ENCODE measurements at places on chromosomes 12 and 14.

GRCh38 chr12:93183940-93184671 lies 193.6 kb upstream of the NUDT4 start:
- DNase-seq = no peak

- DNase-seq = no peak
Observed at GRCh38 chr12:80565271-80565670, 121.2 kb downstream of the PTPRQ start.

- no peak for DNase-seq
Observed at GRCh38 chr12:3142386-3142785, 65.2 kb downstream of the TSPAN9 start.

- DNase-seq = no peak
Observed at GRCh38 chr14:93579178-93579577, 148.4 kb downstream of the UNC79 start.

DNA sequence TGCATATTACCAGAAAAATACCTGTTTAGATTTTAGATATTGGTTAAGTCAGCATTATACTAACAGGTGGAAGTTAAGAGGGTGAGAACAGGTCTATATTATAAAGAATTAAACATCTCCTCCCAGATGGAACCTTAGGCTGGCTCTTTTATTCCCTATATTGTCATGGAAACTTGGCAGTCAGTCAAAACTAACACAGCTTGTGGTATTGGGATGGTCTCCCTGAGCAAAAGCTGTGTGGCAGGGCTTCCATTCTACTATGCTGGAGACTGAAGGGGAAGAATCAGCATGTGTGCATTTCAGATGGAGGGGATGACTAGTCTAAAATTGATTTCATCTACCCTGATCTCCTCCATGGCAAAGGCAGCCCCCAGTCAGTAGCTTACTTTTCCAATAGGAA lies 66.7 kb downstream of the SMOC1 start:
- DNase-seq = no peak

DNA sequence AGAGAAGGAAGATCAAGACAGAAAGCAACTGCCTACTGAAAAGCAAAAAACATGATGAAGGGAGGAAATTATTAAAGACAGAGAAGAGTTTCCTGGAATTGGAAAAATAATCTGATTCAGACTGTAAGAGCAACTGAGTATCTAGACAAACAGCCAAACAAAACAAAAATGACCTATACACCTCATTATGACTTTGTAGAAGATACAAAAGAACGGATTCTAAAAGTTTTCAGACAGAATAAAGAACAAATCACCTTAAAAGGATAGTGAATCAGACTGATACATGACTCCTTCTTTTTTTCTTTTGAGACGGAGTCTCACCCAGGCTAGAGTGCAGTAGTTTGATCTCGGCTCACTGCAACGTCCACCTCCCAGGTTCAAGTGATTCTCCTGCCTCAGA lies 10.4 kb downstream of the OSBPL8 start:
- DNase-seq = no peak

DNA sequence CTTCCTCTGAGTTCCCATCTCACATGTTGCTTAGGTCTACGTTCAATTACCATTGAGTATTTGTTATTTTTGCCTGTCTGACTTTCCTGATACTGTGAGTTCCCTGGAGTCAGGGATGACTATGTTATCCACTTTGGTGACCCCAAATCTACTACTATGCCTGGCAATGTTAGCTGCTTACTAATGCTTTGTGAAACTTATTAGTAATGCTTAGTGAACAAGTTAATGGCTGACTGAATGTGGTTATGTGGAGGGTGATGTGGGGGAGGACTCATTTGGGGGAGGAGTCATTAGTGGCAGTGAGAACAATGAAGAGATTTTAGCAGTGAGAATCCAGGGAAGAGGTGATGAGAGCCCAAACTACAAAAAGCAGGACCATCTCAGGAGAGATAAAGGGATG lies 121.6 kb downstream of the KTN1 start:
- DNase-seq = no peak

DNA sequence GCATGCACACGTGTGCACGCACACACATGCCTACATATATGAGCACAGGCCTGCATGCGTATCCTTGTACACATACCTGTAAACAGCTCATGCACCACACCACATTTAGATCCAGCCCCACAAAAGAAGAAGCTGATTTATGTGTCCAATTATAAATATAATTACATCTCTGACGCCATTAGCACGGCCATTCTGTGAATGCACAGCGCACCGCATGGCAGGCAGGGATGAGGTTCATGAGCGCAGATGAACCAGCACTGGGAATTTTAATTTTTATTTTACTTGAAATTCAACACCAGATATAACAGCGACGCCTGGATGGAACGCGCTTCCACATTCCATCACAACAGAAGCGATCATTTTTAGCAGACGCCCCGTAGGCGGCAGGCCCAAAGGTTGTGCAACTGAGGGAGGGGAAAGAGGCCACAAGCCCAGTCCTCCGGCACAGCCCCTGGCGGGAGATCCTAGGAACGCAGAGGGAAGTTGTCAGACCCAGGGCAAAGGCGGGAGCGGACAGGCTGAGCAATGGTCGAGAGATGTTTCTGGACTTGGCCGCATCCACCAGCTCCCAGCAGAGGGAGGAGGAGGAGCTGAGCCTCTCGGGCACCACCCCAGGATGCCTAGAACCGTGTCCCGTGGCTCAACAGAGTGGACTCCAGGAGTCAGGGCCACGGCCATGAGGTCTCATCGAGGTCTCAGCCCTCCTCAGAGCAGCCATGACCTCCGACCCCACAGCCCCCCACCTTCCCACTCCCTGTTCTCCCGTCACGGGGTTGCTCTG lies 37.9 kb upstream of the GALNT9 start:
- DNase-seq = no peak

GRCh38 chr12:28954333-28954732 lies 194.7 kb upstream of the FAR2 start:
- DNase-seq = no peak

GRCh38 chr14:104804481-104805325 lies 3.8 kb downstream of the ZBTB42 start:
- no peak for DNase-seq

DNA sequence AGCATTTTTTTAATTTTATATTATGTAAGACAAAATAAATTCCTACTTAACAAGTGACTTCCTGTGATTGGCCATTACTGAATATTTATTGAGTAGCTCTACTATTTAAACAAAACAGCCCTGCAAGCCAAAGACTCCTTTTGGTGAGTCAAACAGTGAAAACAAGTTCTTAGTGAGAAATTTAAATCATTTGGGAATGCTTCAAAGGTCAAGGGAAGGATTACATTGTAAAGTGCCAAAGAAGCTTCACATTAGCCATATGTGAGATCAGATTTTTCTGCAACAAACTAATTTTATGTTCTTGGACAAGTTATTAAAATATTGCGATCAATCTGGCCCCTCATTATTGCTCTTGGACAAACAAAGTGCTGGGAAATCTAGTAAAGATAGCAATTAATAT lies 795.4 kb upstream of the MGAT4C start:
- no peak for DNase-seq

DNA sequence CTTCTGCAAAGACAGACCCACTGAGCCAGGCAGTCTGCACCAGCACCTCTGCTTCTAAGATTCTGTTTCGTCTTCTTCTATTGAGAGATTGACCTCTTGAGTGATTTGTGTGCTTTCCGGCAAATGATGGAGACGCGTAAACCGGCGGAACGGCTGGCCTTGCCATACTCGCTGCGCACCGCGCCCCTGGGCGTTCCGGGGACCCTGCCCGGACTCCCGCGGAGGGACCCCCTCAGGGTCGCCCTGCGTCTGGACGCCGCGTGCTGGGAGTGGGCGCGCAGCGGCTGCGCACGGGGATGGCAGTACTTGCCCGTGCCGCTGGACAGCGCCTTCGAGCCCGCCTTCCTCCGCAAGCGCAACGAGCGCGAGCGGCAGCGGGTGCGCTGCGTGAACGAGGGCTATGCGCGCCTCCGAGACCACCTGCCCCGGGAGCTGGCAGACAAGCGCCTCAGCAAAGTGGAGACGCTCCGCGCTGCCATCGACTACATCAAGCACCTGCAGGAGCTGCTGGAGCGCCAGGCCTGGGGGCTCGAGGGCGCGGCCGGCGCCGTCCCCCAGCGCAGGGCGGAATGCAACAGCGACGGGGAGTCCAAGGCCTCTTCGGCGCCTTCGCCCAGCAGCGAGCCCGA lies 703 bp downstream of the ASCL4 start:
- no peak for DNase-seq

DNA sequence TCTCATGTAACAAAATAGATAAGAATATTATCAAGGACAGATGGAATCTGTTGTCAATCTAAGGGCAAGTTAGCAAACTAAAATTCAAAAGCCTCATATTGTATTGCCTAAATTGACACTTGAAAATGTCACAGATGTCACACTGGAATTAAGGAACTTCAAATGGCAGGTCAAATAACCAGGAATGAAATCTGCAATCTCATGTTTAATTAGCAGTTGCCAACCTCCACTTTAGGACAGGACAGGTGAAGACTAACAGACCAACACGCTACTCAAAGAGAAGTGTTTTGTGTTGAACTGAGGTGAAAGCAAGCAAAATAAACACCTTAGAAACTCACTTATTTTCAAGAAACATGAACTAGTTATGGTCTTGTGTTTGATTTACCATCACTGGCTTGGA lies 11.1 kb downstream of the KIF21A start:
- DNase-seq = no peak

GRCh38 chr12:13599176-13599575 lies 382.2 kb downstream of the GRIN2B start:
- DNase-seq = no peak

DNA sequence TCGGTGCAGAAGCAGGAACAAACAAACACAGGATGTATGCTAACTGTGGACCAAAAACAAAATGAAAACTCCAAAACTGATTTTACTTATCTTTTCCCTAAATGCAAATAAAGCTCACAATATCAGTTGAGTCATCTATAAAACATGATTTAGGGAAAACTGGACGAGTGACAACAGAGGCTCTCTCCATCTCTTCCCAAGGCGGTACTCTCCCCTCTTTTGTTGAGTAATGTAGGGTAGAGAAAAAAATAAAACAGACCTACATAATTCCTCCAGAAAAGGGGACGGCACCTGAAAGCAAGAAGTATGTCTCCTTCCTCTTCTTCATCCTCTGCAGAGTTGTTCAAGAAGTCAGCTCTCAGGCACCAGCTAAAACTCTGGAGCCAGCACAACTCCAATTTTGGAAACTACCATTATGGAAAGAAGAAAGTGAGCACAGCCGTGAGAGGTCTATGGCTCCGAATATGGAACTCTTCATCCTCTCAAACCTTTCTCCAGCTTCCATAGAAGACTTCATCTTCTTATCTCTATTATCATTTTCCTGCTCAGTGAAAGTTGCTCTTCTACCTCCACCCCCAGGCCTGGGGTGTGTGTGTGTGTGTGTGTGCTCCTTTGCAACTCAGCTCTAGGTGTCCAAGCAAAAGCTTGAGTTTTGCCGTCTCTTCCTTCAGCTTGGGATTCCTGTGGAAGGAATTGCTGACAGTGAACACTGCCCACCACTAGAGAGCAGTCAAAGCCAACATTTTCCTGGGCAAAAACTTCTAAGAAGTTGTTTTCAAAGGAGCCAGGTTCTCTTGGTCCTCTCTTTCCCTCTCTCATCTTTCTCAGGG lies 155.4 kb downstream of the DIO2 start:
- peak; percentile 61 for DNase-seq

GRCh38 chr12:131075194-131075593 lies 121.5 kb downstream of the ADGRD1 start:
- DNase-seq = no peak

- no peak for DNase-seq
Observed at GRCh38 chr12:25190793-25191192, 4.2 kb downstream of the DNAI7 start.

DNA sequence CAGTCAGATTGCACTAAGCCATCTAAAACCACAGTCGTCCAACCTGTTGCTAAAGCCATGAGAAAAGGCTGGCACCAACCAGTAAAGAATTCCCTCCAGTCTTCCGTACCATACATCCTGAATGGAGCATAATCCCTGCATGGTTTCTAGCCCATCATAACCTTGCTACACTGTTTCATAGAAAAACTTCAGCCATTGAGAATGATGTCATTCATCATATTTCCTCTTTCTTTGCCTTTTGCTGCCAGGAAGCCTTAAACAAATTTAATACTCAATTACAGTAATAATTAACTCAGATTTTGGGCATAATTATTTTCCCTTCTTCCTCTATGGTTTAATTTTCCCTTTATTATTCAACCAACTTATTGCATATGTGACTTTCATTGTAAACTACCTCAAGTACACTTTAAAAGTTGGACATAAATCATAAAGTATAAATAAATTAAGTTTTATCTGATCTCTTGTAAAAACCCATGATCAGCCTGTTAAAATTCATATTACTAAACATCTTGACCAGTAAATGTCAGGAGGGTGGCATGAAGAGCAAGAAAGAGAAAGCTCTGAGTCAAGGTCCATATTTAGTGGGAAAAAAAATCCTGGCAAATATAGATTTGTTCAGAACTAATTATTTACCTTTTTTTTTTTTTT lies 264.7 kb downstream of the ZFP36L1 start:
- no peak for DNase-seq

DNA sequence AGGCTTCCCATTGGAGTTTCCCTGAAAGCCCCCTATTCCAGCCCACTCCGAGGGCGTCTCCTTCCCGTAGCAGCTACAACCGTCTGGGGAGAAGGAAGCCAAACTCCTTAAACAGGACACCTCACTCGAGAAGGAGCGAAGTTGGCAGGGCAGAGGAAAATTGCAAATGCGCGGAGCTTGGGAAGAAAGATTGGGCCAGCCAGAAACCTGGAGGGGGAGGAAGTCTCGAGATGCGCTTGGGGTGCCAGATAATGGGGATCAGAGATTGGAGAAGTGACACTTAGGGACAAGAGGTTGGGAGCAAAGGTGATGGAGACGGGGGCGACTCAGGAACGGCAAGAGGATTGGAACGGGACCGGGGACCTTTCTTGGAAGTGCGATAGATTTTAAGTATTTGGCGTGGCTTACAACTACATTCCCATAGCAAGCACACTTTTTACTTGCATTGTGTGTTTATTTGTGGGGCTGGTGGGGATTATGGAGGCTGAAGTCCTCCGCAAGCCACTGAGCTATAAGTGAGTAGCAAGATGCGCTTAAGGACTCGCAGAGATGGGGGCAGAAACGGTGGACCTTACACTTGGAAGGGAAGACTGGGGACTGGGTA lies 926 bp downstream of the HRK start:
- no peak for DNase-seq

DNA sequence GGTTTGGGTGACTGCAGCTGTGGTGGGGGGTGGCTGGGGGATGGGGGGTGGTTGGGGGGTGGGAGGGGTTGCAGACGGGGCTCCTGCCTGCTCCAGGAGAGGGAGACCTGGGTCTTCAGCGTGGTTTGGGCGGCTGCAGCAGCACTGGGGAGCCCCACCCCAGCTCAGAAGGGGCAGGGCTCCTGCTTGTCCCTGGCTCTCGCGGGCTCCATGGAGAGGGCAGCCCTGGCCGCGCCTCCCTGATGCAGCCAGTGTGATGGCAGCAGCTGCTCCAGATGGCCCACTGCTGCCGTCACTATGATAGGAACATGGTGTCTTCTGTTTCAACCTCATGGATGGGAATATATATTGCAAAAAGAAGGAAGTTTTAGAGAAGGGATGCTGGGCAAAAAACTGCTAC lies 22.9 kb downstream of the TRHDE start:
- no peak for DNase-seq
